Cardiac septum (tissue), 1 donor: ENCODE measurements at places on chromosomes 16 and 17. TPM values are rescaled to one million over a fixed set of nuclear protein-coding genes. Genes with fewer than 3 reads are reported as not detected.

CORO7 gene
- 11.9 TPM for total RNA-seq

KRT37 gene
- total RNA-seq, result not detected

KRTAP4-1 gene
- not detected for total RNA-seq

KRT36 gene
- not detected for total RNA-seq

TMEM256 gene
- total RNA-seq, result 67.7 TPM

HSDL1 gene
- 17.4 TPM for total RNA-seq

ZNF23 gene
- total RNA-seq, result 5.9 TPM

ZNF594 gene
- 5.8 TPM for total RNA-seq

PDILT gene
- not detected for total RNA-seq

KRT17 gene
- not detected for total RNA-seq

GPR179 gene
- 0.16 TPM for total RNA-seq

CACNG5 gene
- total RNA-seq, result not detected

PRSS22 gene
- total RNA-seq, result not detected

KRTAP4-3 gene
- total RNA-seq, result not detected

TPSG1 gene
- not detected for total RNA-seq

TNFAIP1 gene
- 58.5 TPM for total RNA-seq

RNF157 gene
- 2.5 TPM for total RNA-seq

TANC2 gene
- 21.8 TPM for total RNA-seq
